ENCODE measurements at places on chromosomes 2 and 18.

DNA sequence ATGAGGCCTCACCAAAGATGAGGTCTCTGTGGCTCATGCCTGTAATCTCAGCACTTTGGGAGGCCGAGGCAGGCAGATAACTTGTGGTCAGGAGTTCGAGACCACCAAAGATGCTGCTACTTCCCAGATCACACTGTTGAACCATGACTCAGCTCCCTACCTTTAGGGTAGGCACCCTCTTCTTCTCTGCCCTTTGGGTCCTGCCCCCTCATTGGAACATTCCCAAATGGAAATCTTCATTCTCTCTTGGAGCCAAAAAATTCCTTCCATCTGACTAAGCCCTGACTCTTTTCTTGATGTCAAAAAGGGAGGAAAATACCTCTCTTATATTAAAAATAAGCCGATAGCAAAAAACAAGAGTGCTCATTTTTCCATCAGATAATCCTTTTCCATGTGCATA is 183.5 kb downstream of the PAX3 start:
- no peak for DNase-seq

GRCh38 chr2:41949091-41949882 is 98.5 kb upstream of the PKDCC start:
- DNase-seq = no peak

DNA sequence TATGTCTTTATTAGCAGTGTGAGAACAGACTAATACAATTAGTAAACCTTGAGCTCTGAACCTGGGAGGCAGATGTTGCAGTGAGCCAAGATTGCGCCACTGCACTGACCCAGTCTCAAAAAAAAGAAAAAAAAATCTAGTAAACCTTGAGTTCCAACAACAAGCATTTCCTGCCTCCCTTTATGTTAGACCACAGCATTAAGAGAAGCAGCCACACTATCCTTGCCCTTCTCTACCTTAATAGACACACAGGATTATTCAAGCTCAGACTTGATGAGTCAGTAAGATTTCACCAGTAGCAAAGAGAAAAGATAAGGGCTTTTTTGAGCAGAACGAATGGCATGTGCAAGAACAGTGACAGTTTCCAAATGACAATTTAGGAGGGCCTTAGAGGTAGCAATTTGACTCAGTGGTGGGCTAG is 18.0 kb upstream of the GLS start:
- peak; percentile 50 for DNase-seq

DNA sequence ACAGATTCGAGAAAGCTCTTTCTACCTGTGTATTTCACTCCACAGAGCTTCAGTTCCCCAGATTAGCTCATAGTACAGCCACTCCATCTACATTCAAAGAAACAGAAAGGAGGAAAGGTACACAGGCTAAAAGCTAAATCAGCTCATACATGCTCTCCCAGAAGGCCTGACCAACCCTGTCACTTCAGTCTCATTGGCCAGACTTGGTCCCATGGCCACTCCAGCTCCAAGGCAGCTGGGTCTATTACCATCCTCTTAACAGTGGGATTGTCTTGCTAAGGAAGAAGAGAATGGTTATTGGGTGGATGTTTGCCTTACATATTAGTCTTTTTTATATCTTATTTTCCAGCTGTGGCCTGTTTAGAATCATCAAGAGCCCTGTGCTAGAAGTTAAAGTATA is 572.6 kb downstream of the ARHGAP15 start:
- no peak for DNase-seq

- DNase-seq = peak; percentile 57
Observed at GRCh38 chr2:35410431-35411061, 945.0 kb upstream of the CRIM1 start.
